ENCODE measurements at places on chromosomes 12 and 14.
A peak's percentile ranks its signal among the peaks of the same experiment; 100 is the strongest.

- DNase-seq = no peak
Observed at GRCh38 chr14:23572836-23573235, 5.2 kb upstream of the AP1G2 start.

- no peak for DNase-seq
Observed at GRCh38 chr12:43578782-43579181, 26.8 kb upstream of the ADAMTS20 start.

DNA sequence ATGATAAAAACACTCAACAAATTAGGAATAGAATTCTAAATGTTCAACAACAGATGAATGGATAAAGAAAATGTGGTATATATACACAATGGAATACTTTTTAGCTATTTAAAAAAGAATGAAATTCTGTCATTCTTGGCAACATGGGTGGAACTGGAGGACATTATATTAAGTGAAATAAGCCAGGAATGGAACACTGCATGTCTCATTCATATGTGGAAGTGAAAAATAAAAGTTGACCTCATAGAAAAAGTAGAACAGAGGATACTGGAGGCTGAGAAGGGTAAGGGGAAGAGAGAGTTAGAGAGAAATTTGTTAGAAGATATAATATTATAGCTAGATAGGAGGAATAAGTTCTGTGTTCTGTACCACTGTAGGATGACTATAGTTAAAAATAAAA lies 35.8 kb upstream of the ZFP36L1 start:
- DNase-seq = no peak

DNA sequence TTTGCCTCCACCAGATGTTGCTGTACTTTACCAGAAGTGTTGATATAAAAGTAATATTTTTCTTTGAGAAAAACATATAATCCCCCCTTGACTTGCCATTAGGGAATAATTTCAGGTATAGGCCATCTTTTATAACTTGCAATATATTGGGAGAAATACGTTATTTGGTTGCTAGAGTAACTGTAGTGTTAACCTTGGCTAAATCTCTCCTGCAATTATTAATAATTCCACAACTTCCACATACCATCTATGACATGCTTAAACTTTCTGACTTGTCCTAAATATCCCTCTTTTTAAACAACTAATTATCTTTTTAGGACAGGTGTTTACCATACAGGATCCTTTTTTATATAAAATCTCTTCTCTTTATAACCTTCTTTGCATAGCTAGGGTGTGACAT lies 1048.2 kb downstream of the SLC16A7 start:
- DNase-seq = no peak

- peak; percentile 45 for DNase-seq
Observed at GRCh38 chr12:121202407-121203355, 7.2 kb upstream of the P2RX4 start.

- no peak for DNase-seq
Observed at GRCh38 chr14:104568620-104569019, 10.9 kb upstream of the C14orf180 start.

DNA sequence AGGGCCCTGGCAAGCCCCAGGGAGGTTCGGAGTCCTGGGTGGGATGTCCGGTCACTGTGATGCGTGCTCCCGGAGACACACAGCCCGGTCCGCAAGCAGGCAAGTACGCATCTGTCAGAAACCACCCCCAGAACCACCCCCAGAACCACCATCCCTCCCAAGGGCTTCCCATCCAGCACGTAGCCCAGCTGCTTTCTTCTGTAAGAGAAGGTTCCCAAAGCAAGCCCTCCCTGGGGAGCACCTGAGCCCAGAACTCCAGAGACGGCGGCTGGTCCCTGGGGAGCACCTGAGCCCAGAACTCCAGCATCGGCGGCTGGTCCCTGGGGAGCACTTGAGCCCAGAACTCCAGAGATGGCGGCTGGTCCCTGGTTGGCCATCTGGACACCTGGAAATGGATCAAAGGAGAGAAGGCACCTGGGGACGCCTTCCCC lies 2.6 kb upstream of the FBRSL1 start:
- DNase-seq = no peak

DNA sequence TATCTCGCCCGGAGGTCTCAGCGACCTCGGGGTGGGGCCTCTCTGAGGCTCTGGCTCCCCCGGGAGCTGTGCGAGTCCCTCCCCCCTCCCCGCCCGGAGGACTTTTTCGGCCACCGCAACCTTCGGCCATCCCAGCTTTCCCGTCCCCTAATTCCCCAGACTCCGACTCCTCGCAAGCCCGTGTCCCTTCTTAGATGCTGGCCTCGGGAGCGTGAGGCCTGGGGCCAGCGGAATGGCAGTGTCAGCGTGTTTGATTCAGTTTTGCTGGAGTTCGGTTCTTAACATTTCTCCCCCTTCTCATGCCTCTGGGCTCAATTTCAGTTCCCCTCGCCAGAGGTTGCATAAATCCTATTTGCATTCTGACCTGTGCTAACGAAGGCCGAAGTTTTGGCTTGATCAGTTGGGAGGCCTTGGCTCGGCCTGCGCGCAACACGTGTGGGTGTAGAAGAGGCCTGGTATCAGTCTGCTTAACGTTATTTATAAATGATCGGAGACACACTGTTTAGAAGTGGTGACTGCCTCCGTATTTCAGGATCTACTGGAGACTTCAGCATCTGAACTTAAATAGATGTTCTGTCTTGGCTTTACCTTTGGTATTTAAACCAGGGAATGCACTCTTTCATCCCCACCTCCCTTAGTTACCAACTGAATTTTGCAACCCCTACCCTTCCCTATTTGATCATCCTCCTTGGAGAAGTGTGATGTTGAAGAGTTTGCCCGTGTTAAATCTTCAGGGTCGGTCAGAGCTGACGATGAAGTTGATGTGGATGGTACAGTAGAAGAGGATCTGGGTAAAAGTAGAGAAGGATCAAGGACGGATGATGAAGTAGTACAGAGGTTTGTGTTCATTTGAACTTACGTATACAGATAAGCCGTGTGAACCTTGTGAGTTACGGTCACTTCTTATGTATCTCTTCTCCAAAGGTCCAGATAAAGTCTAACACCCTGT lies 851 bp downstream of the HSP90B1 start:
- DNase-seq = no peak
